Stimulated activated CD8-positive, alpha-beta memory T cell treated with anti-CD3 and anti-CD28 coated beads, Interleukin-4, amount 100 ng/mL, for 1 hour (primary cell): ENCODE measurements at places on chromosomes 5 and 9.

DNA sequence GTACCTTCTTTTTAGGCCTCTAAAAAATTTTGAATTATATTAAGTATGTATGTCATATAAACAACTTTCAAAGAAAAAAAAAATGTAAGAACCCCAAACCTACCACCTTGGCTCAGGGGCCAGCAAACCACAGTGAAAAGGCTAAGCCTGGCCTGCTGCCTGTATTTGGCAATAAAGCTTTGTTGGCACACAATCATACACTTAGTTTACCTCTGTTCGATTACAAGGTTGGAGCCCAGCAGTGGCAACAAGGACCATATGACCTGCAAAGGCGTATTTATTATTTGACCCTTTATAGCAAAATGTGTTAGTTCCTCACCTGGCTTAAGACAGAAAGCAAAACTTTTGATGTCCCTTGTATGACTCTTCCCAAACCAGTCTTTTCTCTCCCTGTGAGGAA, 282.8 kb downstream of the DENND1A start:
- no peak for DNase-seq

DNA sequence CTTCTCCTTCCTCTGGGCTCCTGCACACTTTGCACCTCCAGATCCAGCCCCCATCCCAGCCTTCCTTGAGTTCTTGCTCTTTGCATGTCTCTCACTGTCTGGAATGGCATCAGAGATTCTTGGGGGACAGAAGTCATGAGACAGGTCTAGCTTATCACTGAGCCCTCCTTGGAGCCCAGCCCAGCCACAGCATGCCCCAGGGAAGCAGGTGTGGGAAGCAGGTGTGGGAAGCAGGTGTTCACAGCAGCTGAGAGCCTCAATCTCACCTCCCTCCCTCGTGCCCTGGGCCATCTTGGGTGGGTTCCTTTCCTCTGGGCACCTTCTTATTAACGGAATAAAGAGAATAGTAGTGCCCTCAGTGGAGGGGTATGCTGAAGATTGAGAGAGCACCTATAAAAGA, 27.2 kb downstream of the SLC6A7 start:
- DNase-seq, result no peak

DNA sequence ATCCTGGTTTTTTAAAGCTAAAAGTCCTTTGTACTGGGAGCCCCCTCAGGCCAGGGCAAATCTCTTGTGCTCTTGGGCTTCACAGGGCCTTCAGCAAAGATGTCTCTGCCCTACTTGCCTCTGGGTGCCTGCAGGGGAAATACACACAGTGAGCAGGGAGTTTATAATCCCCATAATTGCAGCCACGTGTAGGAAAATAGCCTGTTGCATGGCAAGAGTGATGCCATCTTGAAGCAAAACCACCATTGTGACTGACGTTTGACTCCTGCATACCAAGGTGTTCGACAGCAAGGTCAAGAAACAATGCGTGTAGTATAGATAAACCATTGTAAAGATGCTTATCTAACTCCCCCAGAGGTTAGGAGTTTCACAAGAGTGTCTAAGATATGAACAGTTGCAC, 11.4 kb upstream of the IL3 start:
- DNase-seq, result no peak

GRCh38 chr5:116046823-116047222, 14.6 kb downstream of the ARL14EPL start:
- no peak for DNase-seq

DNA sequence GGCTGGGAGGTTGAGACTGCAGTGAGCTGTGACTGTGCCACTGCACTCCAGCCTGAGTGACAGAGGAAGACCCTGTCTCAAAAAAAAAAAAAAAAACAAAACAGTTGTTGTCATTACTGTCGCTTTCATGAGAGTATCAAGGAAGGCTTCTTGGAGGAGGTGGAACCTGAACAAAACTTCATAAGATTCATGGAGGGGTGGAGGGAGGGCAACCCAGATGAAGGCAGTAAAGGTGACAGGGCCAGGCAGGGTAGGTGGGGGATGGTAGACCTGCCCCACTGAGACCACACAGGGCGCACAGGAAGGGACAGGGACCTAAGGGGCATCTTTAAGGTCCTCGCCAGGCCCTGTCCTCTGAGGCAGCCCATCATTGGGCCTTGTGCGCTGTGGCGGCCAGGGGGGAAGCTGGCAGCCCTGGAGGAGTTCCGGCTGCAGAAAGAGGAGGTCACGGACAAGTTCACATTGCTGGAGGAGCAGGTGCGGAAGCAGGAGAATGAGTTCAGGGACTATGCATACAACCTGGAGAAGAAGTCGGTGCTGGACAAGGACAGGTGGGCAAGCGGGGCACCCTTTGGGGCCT, 3.5 kb downstream of the CFAP157 start:
- no peak for DNase-seq

GRCh38 chr5:146704949-146705665, 173.4 kb downstream of the PPP2R2B start:
- no peak for DNase-seq

- DNase-seq, result no peak
Measured at GRCh38 chr5:137761566-137761965, 7.4 kb upstream of the HNRNPA0 start.

DNA sequence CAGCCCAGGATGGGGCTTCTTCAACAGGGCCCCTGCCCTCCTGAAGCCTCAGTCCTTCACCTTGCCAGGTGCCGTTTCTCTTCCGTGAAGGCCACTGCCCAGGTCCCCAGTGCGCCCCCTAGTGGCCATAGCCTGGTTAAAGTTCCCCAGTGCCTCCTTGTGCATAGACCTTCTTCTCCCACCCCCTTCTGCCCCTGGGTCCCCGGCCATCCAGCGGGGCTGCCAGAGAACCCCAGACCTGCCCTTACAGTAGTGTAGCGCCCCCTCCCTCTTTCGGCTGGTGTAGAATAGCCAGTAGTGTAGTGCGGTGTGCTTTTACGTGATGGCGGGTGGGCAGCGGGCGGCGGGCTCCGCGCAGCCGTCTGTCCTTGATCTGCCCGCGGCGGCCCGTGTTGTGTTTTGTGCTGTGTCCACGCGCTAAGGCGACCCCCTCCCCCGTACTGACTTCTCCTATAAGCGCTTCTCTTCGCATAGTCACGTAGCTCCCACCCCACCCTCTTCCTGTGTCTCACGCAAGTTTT, 23.6 kb downstream of the PCDHGC5 start:
- peak; percentile 66 for DNase-seq

GRCh38 chr9:136965771-136966484, 11.4 kb upstream of the PTGDS start:
- no peak for DNase-seq

- DNase-seq, result no peak
Measured at GRCh38 chr9:113929634-113930389, 53.7 kb downstream of the ZNF618 start.

DNA sequence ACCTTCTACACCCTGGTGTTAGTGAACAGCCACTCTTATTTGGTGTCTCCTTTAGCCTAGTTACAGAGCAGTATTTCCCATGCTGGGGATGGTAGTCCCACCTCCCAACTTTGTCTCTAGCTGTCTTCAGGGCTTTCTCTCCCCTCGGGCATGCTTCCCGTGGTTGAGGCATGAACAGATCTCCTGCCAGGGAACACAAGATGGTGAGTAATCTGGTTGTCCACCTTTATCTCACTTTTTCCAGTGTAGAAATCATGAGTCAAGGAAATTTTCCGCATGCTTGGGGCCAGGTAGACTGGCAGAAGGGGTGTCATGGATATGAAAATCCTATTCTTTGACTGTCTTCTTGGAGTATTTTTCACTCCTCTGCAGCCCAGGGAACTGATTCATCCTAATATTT, 532.9 kb downstream of the ANXA1 start:
- DNase-seq, result no peak

GRCh38 chr5:156356238-156356637, 29.3 kb downstream of the SGCD start:
- DNase-seq, result no peak

- no peak for DNase-seq
Measured at GRCh38 chr5:175681045-175681967, 23.4 kb downstream of the HRH2 start.

DNA sequence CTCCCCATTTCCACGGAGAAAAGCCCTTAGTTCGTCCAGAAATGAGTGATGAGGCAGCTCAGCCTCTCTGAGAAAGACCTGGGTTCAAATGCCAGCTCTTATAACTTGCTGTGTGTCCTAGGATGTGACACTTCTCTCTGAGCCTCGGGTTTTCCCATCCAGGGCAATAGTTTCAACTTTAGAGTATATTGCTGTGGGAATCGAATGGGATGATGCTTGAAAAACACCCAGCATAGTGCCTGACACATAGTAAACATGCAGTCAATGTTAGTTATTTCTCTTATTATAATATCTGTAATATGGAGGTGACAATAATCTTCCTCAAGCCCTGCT, 430 bp upstream of the MAPKAP1 start:
- no peak for DNase-seq
